ENCODE measurements at places on chromosomes 16 and 17.

GRCh38 chr16:76309639-76310335, 32.6 kb downstream of the CNTNAP4 start:
- no peaks in the 10 kb centered on the region for H3K27me3 ChIP-seq
- H3K27ac ChIP-seq = no peak overlapping the region
- H3K4me3 ChIP-seq = no peak overlapping the region
- no peaks in the 10 kb centered on the region for H3K36me3 ChIP-seq

DNA sequence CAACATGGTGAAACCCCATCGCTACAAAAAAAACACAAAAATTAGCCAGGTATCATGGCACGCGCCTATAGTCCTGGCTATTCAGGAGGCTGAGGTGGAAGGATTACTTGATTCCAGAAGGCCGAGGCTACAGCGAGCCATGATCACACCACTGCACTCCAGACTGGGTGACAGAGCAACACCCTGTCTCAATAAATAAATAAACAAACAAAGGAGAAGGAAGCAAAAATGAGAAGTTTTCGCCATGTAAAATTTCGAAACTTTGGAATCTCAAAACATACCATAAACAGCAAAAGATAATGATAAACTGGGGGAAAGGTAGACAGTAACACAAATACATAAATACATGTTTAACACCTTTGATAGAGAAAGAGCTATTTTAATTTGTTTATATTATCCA, 130.9 kb downstream of the ZFHX3 start:
- H3K4me1 ChIP-seq = peaks cover 3% of the 10 kb centered on the region
- H3K4me3 ChIP-seq = no peak overlapping the region
- no peak for DNase-seq
- H3K27me3 ChIP-seq = no peaks in the 10 kb centered on the region

GRCh38 chr17:11889266-11889665, 108.0 kb downstream of the ZNF18 start:
- H3K4me1 ChIP-seq = no peaks in the 10 kb centered on the region
- no peak overlapping the region for H3K27ac ChIP-seq
- no peak overlapping the region for H3K4me3 ChIP-seq
- no peaks in the 10 kb centered on the region for H3K36me3 ChIP-seq

DNA sequence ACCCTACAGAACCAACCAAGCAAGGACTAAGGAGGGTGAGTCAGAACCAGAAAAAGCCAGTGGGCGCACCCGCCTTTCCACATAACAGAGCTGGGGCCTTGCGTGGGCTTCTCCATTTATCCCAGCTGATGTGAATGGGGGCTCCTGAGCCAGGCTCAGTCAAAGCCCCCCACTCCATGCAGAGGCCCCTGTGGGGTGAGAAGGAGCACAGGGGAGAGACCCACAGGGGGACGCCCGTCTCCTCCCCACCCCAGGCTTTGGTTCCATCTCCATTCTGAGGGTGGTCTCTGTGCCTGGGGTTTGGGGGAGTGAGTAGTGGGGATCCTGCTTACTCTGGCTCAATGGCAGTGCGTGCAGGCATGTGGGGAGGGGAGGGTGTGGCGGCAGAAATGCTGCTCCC, 210.1 kb upstream of the TNRC6C start:
- no peak overlapping the region for H3K27ac ChIP-seq
- no peak for DNase-seq
- H3K36me3 ChIP-seq = no peaks in the 10 kb centered on the region
- no peaks in the 10 kb centered on the region for H3K4me1 ChIP-seq
- H3K27me3 ChIP-seq = peaks cover 23% of the 10 kb centered on the region
- no peak overlapping the region for H3K4me3 ChIP-seq

GRCh38 chr16:47643323-47644000, 182.3 kb downstream of the PHKB start:
- no peak overlapping the region for H3K27ac ChIP-seq
- H3K4me3 ChIP-seq = no peak overlapping the region
- peaks cover 7% of the 10 kb centered on the region for H3K4me1 ChIP-seq
- DNase-seq = no peak
- no peaks in the 10 kb centered on the region for H3K27me3 ChIP-seq

DNA sequence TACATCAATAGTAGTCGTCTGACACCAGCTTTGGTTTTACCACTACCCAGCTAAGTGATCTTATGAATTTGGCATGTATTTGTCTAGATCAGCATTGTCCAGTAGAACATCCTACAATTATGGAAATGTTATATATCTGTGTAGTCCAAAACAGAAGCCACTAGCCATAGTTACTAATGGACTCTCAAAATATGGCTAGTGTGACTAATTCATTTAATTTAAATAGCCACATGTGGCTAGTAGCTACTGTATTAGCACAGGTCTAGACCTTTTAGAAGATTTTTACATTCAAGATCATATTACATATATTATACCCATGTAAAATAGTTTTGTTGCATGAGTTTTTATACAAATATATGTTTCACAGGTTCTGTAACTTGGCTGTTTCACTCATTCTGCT, 27.0 kb upstream of the NFAT5 start:
- H3K27ac ChIP-seq = no peak overlapping the region
- no peaks in the 10 kb centered on the region for H3K36me3 ChIP-seq
- H3K27me3 ChIP-seq = no peaks in the 10 kb centered on the region
- no peak for DNase-seq
- peaks cover 14% of the 10 kb centered on the region for H3K4me1 ChIP-seq
- H3K4me3 ChIP-seq = no peak overlapping the region

GRCh38 chr17:2215616-2216364, 87.8 kb downstream of the SMG6 start:
- no peaks in the 10 kb centered on the region for H3K27me3 ChIP-seq
- no peaks in the 10 kb centered on the region for H3K36me3 ChIP-seq
- DNase-seq = peak; percentile 94
- peaks cover 17% of the 10 kb centered on the region for H3K4me1 ChIP-seq

DNA sequence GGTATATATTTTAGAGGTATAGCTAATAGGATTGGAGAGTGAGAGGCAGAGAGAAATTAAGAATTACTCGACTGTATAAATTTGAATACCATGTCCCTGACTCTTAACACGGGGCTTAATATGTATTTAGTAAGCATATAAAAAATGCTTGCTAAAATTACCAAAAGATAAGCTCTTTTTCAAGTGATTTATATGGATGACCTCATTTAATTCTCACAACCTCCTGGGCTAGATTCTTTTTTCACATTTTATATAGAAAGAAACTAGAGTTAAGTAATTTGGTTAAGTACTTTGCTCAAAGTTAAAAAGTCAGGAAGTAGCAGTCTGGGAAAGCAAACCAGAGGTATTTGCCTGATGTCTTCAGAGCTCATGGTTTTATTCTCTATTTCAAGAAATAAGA, 963.5 kb upstream of the SOX9 start:
- no peak overlapping the region for H3K4me3 ChIP-seq
- no peak for DNase-seq
- no peaks in the 10 kb centered on the region for H3K27me3 ChIP-seq
- no peaks in the 10 kb centered on the region for H3K4me1 ChIP-seq
- H3K27ac ChIP-seq = no peak overlapping the region

DNA sequence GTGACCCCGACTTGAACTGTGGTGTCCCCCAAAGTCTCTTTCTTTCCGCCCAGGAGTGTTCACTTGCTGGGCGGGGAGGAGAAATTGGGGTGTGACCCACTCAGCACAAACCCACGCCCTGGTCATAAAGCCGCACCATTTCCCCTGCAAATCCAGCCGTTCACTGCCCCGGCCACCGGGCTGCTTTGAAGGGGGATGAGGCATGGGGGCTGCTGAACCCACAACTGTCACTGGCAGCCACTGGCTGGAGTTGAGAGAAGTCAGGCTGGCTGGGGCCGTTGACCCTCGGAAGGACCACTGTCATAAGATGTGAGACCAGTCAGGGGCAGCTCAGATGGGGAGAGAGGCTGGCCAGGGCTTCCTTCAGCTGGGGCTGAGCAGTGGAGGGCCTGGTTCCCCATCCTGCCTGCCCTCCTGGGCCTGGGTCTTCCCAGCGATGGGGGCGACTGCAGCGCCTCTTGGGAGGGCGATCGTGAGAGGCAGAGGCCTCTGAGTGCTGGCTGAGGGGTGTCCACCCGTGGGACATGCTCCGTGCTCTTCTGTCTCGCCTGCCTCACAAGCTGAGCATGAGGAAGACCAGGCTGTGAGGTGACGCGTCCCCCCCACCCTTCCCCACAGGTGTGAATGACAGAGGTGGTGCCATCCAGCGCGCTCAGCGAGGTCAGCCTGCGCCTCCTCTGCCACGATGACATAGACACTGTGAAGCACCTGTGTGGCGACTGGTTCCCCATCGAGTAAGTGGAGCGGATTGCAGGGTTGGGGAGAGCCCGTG, 19.5 kb downstream of the C16orf90 start:
- no peak overlapping the region for H3K4me3 ChIP-seq
- peaks cover 18% of the 10 kb centered on the region for H3K36me3 ChIP-seq
- no peak for DNase-seq
- H3K4me1 ChIP-seq = no peaks in the 10 kb centered on the region

- no peak for DNase-seq
- H3K4me1 ChIP-seq = no peaks in the 10 kb centered on the region
- no peak overlapping the region for H3K27ac ChIP-seq
- peaks cover 24% of the 10 kb centered on the region for H3K27me3 ChIP-seq
Observed at GRCh38 chr17:36749493-36749892, 148.1 kb downstream of the MRM1 start.

DNA sequence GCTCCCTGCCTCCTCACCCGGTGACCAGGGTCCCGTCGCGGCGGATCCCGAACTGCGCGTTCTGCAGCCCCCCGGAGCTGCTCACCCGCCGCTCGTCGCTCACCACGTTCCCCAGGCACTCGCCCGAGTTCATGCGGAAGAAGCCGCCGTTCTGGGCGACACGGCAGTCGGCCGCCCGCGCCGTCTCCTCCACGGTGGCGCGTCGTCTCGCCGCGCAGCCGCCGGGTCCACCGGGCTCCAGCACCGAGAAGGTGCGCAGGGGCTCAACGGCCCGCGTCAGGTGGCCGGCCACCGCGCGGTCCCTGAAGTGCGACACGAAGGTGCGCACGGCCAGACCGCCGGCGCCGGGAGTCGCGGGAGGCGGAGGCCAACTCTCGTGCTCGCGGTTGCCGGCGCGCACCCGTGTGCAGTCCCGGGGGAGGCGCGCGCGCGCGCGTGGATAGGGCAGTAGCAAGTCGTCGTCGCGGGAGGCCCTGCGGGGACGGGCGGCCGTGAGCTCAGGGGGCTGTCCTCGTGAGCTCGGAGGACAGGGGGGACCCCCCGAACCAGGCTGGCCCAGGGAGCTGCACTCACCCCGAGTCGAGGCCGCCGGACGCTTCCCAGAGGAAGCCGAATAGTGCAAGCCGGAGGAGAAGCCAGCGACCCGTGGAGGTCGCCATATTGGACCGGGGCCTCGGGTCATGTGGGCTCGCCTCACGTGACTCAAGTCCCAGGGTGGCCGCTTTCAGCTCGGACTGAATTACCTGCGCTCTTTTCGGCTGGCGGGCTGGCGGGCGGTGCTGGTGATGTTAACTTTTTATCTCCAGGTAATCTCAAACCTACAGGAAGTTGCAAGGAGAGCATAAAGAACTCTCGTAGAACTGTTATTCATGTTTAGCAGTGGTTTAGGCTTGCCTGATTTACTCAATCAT, at the start of gene NAGPA:
NAGPA (minus strand) TSS at position 680 of the 911 bp plus-strand sequence; CDS start at position 659, 21 bp downstream.
- peak; percentile 81 for DNase-seq
- H3K4me3 ChIP-seq = peak within 1 kb of the TSS; percentile 86

DNA sequence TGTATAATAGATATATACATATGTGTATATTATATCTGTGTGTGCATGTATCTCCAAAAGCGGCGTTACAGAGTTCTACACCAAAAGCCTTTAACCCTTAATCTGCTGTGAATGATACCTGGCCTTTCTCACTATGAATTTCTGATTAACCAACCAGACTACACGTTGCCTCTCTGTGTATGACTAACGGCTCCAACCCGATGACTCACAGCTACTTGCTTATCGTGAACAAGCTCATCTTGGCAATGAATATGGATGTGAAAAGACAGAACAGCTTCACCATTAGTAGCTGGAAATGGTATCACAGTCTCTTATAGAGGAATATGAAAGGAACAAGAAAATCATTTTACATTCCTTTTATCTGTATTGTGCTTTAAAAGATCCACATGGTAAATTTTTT, 23.8 kb upstream of the ARHGAP44 start:
- no peak overlapping the region for H3K4me3 ChIP-seq
- H3K27ac ChIP-seq = no peak overlapping the region
- H3K4me1 ChIP-seq = no peaks in the 10 kb centered on the region

All from IMR-90 (cell line).